ENCODE measurements at places on chromosomes 2 and 18.

DNA sequence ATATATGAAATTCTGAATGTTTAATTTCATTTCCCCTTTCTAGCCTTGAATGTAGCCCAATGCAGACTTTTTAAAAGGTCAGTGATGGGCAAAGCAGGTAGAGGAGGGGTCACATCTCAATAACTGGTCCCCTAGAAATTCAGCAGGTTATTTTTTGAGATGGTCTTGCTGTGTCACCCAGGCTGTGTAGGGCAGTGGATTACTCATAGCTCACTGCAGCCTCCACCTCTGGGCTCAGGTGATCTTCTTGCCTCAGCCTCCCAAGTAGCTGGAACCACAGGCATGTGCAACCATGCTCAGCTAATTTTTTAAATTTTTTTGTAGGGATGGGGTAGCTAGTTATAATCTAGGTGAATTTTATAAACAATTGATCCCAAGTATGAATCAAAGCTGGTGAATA lies 8.8 kb downstream of the IAH1 start:
- DNase-seq: no peak

DNA sequence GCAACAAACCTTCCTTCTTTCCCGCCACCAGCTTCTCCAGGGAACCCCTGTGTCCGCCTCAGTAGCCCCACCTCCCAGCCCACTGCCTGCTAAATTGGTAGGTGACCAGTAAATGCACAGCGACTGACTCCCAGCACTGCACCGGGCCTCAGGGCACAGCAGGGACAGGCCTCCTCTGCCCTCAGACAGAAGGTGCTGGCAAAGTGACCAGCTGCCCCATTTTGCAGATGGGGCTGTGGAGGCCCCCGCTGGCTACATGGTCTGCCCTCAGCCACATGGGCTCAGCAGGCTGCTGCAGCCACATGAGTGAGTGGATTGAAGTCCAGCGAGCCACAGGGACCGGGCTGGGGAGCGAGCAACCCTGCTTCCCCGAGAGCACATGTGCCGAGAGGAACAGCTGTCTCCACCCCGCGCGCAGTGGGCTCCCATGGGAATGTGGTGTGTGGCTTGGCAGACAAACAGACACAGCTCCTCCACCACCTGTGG lies 7.8 kb upstream of the NPPC start:
- no peak for DNase-seq

GRCh38 chr2:12928197-12928774 lies 211.6 kb downstream of the TRIB2 start:
- DNase-seq: no peak

DNA sequence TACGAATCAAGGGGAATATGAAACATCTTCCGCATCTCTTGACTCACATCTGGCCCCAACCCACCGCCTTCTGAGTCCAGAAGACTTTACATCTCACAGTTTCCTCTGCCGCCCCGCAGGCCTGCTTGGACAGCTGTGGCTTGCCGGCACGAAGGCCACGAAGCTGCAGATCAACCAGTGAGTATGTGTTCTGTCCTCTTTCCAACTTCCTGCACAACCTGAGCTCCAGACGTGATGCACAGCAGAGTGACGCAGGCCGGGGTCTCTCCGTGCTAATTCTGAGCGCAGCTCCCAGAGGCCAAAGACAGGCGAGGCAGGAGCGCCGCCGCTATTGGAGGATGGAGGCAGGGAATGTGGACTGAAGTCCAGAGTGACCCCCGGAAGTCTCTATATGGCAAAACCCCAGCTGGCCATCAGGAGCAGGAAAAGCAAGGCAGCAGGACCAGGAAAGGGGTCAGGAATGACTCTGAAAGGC lies 93.5 kb downstream of the ZCCHC2 start:
- no peak for DNase-seq

GRCh38 chr2:175166216-175166824 lies 1.7 kb downstream of the ATF2 start:
- DNase-seq: no peak

DNA sequence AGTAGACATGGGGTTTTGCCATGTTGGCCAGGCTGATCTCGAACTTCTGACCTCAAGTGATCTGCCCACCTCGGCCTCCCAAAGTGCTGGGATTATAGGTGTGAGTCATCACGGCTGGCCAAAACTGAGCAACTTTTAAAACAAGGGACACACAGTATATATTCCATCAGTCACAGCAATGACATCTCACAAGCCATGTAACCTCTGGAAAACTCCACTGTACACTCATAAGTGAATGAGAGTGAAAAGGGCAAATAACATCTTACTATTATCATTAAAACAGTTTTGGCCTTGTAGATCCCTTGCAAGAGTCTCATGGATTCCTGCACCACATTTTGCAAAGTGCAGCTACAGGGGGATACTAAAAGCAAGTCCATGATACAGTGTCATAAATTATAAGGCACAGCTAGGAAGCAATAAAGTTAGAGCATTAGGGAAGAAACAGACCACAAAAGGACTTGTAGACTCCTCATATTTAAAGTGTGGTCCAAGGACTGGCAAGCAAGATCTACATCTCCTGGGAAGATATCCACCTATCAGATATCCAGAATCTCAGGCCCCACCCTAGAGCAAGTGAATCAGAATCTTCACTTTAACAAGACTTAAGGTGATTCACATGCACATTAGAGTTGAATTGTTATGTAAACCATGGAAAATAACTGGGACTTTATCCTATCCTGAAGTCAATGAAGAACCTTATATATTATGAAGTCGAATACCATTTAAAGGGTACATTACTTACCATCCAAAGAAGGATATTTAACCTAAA lies 5.7 kb downstream of the SMC6 start:
- no peak for DNase-seq

GRCh38 chr2:230885463-230886130 lies 20.9 kb downstream of the ITM2C start:
- peak; percentile 41 for DNase-seq

DNA sequence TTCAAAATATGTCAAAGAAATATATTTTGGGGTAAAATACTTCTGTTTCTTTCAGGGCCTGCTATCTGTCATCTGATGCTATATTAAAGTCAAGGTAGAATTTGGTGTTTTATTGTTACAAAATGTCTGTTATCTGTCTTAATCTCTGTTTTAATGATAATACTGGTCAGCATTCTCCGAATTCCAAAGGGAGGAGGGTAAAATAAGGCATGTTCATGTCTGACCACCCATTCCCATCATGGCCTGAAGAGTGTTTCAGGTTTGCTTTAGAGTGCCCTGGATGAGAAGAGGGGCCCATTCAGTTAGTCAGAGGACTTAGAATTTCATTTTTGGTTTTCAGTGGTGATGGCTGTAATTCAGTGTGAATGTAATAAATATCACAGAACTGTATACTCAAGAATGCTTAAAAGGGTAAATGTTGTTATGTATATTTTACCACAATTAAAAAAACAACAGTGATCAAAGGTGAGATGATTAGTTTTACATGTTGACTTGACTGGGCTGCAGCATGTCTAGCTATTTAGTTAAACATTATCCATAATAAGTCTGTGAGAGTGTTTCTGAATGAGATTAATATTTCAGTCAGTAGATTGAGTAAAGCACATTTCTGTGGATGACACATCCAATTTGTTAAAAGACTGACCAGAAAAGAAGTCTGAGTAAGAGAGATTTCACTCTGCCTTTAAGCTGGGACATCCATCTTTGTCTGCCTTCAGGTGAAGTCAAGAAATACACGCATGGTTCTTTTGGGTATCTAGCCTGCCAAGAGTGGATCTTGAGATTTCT lies 467.9 kb upstream of the SYT4 start:
- DNase-seq: no peak

GRCh38 chr2:120737340-120738101 lies 1.9 kb downstream of the GLI2 start:
- DNase-seq: no peak

- no peak for DNase-seq
Observed at GRCh38 chr18:55346961-55347740, 240.8 kb downstream of the TCF4 start.

DNA sequence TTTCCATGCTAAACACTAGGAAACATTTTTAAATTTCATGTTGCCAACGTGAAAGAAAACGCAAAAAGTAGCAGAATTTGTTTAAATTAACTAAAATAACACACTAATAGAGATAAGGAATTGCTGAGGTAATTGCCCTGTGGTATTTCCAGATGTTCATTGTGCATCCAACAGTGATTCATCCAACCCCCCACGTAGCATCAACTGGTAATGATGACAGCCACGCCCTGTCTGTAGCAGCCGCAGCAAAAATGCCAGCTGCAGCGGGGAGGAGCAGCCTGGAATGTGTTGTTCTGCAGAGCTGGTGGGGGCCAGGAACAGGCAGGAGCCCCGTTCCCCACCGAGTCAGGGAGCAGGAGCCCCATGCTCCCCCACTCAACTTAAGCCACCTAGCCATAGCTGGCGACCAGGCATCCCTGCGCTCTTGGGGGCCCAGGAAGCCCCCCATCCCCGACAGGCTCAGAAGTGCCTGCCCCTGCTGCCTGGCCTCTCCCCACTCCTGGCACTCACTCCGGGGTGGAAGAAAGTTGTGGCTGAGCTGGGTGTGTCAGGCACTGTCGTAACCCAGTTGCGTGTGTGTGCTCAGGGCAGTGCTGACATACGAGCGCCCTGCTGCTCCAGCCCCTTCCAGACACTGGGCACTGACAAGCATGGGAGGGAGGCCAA lies 695.1 kb upstream of the ACVR2A start:
- DNase-seq: no peak

- no peak for DNase-seq
Observed at GRCh38 chr2:7378591-7378990, 461.4 kb downstream of the RNF144A start.

DNA sequence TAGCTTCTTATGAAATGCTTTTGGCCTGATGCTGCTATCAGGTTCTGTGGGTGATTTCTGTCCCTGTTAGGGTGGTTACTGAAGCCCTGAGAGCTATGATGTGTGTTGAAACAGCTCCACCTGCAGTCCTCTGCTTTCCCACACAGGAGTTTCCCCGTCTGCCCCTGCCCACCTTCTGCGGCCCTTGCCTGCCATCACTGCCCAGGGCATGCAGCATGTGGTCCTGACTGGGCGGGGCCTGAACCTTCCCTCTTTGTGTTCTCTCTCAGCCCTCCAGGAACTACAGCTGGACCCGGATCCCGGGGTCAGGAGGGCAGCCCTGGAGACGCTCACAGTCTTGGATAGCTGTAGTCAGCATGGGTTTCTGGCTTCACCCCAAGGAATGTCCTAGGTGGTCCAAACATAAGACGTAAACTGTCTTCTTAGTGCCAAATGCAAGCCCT lies 21.4 kb downstream of the HJURP start:
- DNase-seq: no peak

DNA sequence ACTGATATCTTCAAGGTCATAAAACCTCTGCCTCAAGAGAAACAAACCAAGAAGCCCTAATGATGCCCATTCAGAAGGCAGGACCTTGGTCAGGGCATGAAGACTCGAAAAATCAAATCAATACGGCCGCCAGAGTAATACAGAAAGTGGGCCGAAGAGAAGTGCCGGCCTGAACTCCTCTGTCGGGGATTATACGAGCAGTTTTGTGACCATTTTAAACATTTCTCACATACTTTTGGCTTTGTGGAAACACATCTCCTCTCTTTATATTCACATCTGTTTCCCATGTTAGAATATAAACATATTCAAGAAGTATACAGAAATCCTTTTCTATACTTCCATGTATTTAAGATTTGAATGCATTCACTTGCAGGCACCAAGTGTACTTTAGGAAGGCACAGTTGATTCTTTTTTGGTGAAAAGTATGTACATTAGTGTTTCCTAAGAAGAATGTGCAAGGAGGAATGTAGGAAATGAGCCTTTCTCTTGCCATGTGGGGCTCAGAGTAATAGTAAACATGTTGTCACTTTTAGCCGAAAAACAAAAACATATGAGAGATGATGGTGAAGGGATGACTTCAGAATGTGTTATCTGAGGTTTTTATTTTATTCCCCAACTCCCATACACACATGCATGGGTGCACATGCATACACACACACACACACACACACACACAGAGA lies 707.9 kb upstream of the ID2 start:
- no peak for DNase-seq

DNA sequence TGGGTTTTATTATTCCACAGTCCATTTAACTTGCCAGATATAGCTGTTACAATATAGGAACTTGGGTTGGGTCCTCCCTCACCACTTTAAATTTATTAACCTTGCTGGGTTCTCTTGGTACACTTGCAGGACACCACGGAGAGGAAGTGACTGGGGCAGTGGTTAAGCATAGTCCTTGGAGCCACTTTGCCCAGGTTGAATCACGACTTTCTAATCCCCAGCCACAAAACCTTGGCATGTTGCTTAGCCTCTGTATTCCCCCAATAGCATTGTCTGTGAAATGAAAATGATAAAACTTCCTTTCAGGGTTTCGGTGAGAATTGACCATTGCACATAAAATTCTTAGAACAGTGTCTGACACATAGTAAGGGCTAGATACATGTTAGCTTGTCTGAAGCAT lies 221.2 kb downstream of the IRS1 start:
- no peak for DNase-seq

DNA sequence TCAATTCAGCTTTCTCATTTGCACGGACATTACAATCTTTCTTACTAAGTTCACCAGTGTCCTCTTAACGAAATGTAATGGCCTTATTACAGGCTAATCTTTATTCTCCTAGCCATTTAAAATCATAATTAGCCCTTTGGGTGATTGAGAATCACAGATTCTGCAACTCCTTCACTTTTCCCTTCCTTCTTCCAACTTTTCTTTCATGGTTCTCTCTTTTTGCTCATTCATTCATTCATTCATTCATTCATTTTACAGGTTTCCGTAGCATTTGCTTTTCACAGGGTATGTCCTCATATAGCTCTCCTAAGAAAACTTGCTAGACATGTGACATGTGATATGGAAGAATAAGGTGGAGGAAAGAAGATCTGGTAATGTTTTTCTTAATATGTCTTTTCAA lies 16.0 kb downstream of the TBR1 start:
- DNase-seq: no peak

DNA sequence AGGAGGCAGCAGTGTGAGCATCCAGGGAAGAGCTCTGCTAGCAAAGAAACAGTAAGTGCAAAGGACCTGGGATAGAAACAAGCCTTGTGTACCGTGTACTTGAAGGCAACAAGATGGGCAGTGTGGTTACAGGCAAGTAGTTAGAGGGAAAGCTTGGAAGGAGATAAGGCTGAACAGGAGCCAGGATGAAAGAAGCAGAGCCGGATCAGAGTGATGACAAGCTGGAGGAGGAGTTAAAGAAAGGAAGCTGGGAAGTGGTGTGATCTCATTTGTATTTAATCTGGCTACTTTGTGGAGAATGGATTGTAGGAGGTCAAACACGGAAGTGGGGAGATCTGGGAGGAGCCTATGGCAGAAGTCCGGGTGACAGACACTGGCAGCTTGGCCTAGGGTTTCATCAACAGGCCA lies 44.7 kb upstream of the VPS54 start:
- no peak for DNase-seq

GRCh38 chr2:104844807-104845551 lies 8.9 kb upstream of the POU3F3 start:
- no peak for DNase-seq

All from CD4-positive, alpha-beta T cell treated with Interleukin-1 beta for 1 hour (primary cell).